ENCODE measurements at places on chromosomes 11 and 22.
A peak's percentile ranks its signal among the peaks of the same experiment; 100 is the strongest.

DNA sequence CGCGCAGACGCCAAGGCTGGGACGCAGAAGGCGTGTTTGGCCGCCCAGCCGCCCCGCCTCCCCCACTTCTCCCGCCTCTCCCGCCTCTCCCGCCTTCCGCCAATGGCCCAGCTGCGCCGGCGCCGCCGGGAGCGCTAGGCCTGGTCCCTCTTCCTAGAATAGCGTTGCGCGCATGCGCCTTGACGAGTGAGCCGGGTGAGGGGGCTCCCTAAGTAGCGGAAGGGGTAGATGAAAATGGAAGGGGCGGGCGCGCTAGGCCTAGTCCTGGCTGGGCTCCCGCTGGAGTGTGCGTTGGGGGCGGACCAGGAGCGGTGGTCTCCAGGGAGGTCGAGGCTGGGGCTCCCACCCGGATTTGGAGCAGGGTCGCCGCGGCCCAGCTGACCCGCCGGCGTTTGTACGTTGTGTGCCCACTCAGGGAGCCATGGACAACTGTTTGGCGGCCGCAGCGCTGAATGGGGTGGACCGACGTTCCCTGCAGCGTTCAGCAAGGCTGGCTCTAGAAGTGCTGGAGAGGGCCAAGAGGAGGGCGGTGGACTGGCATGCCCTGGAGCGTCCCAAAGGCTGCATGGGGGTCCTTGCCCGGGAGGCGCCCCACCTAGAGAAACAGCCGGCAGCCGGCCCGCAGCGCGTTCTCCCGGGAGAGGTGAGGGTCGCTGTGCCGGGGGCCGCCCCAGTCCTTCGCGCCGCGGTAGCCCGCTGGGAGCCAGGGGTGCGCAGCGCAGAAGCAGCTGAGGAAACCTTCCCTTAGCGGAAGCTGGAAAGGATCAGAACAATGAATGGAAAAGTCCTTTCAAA, at the start of gene AKIP1:
Gene AKIP1, plus strand, starts transcription at position 161 of the 795 bp plus-strand sequence. Its CDS starts 261 bp downstream, at position 422.
- peak; percentile 94 for DNase-seq

DNA sequence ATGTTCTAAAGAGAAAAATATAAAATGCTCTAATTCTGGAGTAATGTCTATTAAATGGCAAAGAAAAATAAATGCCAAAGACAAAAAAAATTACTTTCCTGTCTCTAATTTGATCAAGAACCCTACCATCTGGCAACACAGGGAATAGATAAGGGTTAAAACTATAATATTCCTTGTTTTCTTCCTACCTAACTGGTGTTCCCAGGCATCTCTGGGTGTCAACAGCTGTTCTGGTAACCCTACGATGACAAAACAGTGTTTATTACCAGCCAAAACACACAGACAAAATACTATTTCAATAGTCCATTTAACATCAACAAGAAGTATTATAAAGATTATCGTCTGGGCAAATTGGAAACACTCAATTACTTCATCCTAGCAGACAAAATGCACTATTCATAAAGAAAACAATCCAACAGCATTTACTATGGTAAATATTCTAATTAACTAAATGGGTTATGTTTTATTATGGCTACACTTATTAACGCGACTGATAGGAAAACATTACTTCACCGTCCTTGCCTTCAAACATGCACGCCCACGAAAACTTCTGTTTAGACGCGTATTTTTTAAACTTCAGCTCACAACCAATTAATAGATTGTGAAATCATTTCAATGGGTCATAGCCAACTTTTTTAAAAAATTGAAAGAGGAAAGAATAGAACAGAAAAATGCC, 50.6 kb downstream of the LGR4 start:
- no peak for DNase-seq

DNA sequence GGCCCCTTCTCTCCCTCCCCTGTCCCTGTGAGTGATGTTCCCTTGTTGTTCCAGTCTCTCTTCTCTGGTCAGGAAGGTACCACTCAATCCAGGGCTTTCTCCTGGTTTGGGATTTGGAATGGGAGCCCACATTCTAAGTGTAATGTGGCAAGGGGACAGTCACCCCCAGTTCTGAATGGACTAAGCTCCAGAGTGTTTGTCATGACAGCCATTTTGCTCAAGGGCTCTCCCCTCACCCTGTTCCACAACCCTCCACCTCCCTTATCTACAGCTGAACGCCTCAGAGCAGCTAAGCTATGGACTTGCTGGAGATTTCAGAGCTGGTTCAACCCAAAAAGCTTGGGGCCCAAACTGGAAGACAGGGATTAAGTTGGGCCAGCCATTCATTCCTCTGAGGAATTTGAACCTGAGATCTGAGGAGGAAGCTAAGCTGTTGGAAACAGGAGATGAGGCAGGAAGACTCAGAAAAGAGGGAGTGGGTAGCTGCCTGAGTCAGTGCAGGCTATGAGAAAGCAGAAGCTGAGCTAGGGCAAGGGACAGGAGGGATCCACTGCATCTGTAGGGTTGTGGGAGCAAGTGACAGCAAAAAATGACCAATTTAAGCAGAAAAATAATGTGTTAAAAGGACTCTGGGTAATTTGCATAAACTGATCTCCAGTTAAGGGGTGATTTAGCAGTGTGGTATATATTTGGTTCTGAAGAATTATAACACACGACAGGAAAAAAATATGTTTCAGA, 22.9 kb upstream of the FCHSD2 start:
- DNase-seq = no peak

GRCh38 chr11:827146-827896, 398 bp upstream of the CRACR2B start:
- peak; percentile 60 for DNase-seq

DNA sequence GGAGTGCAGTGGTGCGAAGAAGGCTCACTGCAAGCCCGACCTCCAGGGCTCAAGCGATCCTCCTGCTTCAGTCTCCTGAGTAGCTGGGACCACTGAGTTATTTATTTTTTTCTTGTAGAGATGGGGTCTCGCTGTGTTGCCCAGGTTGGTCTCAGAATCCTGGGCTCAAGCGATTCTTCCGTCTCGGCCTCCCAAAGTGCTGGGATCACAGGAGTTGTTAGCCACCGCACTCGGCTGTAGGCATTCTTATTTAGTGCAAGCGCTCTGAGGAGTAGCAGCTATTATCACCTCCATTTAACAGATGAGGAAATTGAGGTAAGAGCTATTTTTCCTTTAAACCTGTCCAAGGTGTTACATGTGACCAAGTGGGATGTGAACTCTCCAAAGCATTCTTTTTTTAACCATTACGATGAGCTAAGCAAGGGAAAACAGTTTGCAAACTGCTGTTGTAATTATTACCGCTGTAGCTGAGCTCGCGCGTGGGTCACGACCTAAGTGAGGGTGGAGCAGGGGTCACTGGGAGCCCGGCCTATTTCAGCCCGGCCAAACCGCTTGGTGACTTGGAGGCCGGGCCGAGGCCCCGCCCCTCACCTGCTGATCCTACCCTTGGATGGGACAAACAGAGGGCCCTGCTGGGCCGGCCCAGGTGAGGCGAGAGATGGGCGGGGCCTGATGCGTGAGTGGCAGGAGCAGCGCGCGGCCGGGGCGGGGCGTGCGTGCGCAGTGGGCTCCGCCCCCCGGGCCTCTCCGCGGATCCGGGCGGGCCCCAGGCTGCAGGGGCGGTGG, 449 bp upstream of the KREMEN1 start:
- peak; percentile 91 for DNase-seq

DNA sequence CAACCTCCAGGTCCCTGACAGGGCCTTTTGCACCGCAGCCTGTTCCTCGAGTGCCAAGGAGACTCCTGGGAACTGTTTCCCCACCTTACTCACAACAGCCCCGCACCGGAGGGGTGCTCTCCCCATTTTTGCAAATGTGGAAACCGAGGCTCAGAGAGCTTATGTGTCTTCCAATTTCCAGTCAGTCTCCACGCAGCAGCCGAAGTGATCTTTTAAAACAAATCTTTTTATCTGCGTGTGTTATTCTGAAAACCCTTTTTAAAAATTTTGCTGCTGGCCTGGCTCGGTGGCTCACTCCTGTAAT, 409 bp upstream of the TMEM134 start:
- DNase-seq = no peak

- no peak for DNase-seq
Observed at GRCh38 chr11:46051102-46051501, 70.2 kb downstream of the PHF21A start.

GRCh38 chr11:57614234-57614772, 16.8 kb downstream of the SERPING1 start:
- no peak for DNase-seq

GRCh38 chr22:23655891-23656475, 23.9 kb upstream of the DRICH1 start:
- no peak for DNase-seq

DNA sequence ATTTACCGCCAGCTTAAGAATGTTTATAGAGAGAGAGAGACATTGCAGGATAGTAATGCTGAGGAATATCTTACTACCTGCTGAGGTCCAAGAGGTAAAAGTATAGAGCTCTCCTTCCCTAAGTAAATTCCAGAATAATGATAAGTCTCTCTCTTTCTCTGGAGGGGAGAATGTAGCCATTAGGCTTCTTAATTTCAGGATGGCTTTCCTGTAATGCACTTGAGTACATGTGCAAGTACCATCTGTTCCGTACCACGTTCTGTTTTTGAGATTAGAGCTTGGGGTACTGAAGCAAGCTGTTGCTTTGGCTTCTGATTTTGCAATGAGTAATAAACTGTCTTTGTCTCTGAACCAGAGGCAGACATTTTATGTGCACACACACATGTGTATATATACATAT, 1314.0 kb downstream of the JRKL start:
- DNase-seq = no peak

- DNase-seq = no peak
Observed at GRCh38 chr11:102900346-102900745, 25.6 kb upstream of the MMP12 start.

DNA sequence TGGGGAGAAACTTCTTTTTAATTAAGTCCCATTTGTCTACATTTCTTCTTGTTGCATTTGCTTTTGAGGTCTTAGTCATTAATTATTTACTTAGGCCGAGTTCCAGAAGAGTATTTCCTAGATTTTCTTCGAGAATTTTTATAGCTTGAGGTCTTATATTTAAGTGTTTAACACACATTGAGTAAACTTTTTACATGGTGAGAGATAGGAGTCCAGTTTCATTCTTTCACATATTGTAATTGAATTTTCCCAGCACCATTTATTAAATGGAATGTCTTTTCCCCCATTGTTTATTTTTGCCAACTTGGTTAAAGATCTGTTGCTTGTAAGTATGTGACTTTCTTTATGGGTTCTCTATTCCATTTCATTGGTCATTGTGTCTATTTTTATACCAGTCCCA, 1344.0 kb upstream of the RAG2 start:
- DNase-seq = no peak

DNA sequence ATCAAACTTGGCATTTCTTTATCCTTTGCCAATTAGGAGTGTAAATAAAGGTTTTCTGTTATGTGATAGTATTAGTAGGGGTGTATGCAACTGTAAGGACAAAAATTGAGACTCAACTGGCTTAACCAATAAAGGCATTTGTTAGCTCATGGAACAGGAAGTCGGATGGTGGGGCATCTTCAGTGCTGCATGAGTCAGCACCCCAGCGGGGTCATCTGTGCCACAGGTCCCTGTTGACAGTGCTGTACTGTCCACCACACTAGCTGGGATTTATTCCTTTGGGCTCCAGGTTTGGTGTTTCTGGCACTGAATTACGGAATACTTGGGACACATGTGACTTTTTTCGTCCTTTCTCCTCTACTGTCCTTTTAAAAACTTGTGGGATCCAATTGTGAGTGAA, 86.0 kb downstream of the PPP6R3 start:
- DNase-seq = no peak

- no peak for DNase-seq
Observed at GRCh38 chr11:134413826-134414731, 2.0 kb upstream of the B3GAT1 start.

GRCh38 chr22:29726106-29726505, 6.3 kb downstream of the CABP7 start:
- DNase-seq = no peak

GRCh38 chr11:33344611-33345010, 87.4 kb downstream of the HIPK3 start:
- DNase-seq = peak; percentile 11

DNA sequence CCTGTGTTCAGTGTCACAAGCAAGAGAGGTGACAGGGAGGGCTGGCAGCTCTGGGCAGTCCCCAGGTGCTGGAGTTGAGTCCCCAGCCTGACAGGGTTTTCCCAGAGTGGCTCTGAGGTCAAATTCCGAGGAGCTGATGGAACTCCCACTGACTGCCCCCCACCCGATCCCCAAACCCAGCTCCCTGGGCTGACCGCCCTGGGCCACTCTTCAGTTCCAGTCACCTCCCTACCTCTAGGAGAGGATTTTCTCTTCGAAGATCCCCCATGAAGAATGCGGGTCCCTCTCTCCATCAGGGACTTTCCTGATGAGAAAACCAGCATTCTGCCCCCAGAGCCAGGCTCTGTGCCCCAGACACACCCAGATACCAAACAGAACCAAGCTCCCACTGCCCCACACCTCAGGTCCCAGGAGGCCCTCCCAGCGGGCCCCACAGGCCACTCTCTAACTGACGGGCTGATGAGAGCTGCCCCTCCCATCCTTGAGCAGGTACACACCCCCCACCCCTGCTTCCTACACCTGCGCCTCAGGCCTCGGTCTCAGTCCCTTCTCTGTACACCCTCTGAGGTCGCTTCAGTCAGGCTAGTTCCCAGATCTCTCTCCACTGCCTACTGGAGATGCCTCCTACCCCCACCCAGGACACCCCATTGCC, 12.1 kb upstream of the RAC2 start:
- no peak for DNase-seq
